ENCODE measurements at places on chromosomes 12 and 14.

DNA sequence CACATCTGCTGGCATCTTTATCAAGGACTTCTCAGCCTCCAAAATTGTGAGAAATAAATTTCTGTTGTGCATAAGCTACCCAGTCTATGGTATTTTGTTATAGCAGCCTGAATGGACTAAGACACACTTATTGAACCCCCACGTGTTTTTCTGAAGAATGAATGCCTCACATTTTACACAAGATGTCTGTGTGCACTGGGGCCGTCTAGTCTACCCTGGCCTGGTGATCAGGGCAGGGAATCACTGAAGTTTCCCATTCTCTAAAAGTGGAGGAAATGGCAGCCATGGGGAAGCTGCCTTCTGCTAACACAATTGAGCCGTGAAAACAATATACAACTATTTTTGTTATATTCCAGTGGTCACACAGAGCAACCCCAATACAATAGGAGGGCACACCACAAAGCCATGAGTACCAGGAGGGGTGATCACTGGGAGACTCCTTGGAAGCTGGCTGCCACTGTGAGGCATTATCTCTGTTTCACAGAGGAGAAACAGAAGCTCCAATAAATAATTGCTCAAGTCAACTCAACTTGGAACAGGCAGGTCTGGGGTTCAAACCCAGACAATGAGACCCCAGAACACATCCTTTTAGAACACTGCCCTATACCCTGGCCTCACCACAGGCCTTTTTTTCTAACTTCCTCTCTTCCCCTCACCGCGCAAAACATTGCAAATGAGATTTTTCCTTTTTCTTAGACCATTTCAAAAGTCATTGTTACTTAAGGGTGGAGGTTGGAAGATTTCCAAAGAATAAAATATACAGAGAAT is 18.3 kb upstream of the LTA4H start:
- no peak for DNase-seq

- DNase-seq = no peak
Observed at GRCh38 chr12:56768424-56768823, 5.3 kb downstream of the HSD17B6 start.

- peak; percentile 85 for DNase-seq
Observed at GRCh38 chr12:49706351-49707127, 666 bp downstream of the FMNL3 start.

DNA sequence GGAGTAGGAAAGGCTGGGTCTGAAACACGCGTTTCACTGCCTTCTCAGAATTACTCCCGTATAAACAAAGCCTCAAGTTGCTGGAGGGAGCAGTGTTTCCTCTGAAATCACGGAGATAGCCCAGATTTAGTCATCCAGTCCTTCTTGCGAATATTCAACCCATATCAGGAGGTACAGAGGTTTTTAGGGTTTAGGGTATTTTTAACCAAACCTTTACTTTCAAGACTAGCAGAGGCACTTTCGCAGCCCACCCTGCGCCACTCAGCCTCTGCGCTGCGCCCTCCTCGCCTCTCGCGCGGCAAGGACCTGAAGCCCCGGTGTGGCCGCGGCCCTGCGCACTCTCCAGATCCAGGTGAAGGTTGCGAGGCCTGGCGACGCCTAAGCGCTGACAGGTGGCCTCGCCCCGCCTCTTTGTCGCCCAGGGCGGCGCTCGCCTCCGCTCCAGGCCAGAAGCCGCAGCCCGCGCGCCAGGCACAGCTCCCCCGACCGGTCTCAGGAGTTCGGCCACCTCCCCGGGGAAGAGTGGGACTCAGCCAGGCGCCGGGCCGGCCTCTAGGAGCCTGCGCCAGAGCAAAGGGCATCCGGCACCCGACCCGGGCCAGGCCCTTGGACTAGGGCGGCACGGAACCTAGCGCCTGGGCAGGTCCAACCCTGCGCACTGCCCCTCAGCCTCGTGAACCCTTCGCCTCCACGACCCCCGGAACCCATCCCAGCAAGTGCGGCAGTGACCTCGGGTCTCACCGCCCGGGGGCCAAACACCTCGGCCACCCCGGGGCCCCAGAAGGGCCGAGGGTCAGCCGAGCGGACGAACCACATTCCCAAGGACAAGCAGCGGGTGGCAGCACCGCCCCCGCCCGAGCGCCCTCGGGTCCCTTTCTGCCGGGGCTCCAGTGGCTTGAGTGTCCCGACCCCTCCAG is 1.8 kb upstream of the SAMD4A start:
- peak; percentile 94 for DNase-seq

DNA sequence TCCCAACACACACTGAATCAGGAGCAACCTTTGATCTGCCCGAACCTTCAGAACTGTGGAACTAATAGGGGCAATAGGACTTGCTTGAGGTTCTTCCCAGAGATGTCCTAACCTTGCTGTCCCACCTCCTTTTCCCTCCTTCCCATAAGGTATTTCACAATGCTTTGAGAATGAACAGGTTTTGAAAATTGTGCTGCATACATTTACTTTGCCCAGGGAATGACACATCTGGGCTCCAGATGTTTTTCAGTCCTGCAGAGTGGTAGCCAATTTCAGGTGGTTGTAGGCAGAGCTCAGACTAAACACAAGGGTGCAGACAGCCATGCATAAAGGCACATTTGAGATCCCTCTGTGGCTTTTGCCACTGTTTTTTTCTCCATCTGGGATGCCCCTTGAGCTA is 206.7 kb upstream of the PWP1 start:
- DNase-seq = no peak

GRCh38 chr12:58026897-58027891 is 85.8 kb downstream of the ATP23 start:
- DNase-seq = no peak

DNA sequence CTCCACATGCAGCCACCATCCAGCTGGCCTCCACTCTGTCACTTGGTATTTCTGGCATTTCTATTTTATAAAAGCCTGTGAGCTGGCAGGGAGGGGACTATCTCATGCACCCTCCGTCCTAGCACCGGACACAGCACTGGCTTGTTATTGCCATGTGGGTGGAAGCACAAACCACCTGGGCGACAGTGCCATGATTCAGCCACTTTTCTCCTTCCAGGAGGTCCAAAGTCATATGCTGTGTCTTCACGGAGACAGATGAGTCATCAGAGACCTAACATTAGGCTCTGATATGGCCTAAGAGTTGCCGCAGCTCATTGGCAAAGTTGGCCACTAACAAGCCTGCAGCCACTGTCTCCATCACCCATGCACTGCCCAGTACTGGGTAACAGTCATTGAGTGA is 1123.0 kb downstream of the VRK1 start:
- no peak for DNase-seq

DNA sequence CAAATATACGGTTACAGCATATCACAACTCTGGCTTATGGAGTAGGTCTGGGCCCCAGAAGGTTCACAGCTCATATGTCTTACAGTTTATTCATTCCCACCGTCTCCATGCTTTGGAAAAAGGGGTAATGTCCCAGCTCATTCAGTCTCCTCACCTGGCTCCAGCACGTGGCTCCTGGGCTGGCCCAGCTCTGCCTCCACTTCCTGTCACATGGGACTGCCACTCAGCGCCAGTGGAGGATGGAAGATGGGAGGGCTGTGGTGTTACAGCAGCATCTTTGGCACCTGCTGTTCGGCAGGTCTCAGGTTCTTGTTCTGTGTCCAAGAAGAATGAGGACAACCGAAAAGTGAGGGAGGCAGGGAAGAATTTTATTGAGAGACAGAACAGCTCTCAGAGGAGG is 216.3 kb upstream of the ATXN7L3B start:
- no peak for DNase-seq

GRCh38 chr12:118432812-118433545 is 56.6 kb downstream of the SUDS3 start:
- peak; percentile 27 for DNase-seq

DNA sequence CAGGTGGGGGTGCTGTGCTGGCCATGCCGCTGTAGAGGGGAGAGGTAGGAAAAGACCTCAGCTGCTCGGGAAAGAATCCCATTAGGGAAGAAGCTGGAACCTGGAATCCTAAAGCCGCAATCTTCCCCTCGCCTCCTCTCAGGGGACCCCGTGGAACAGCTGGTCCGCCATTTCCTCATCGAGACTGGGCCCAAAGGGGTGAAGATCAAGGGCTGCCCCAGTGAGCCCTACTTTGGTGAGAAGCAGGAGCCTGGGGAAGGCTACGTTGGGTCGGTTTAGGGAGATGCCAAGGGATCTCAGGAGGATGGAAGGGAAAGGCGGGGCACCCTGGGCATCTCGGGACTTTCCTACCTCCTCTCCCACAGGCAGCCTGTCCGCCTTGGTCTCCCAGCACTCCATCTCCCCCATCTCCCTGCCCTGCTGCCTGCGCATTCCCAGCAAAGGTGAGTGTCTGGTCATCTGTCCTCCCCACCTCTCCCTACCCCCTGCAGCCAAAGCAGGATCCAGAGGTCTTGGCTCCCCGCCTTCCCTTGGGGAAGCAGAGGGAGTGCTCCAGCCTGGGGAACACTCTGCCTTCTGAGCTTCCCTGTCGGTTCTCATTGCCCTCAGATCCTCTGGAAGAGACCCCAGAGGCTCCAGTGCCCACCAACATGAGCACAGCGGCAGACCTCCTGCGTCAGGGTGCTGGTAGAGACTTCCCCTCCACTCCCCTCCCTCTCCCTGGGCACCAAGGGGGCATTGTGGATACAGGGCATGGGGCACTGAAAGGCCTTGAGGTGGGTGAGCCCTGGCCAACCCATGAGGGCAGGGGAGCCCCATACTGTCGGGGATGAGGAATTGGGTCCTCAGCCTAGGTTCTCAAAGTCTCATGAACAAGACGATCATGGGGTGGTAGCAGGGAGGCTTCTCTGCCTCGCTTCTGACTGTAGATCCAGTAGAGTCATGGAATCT is 12.4 kb downstream of the TNS2 start:
- no peak for DNase-seq

DNA sequence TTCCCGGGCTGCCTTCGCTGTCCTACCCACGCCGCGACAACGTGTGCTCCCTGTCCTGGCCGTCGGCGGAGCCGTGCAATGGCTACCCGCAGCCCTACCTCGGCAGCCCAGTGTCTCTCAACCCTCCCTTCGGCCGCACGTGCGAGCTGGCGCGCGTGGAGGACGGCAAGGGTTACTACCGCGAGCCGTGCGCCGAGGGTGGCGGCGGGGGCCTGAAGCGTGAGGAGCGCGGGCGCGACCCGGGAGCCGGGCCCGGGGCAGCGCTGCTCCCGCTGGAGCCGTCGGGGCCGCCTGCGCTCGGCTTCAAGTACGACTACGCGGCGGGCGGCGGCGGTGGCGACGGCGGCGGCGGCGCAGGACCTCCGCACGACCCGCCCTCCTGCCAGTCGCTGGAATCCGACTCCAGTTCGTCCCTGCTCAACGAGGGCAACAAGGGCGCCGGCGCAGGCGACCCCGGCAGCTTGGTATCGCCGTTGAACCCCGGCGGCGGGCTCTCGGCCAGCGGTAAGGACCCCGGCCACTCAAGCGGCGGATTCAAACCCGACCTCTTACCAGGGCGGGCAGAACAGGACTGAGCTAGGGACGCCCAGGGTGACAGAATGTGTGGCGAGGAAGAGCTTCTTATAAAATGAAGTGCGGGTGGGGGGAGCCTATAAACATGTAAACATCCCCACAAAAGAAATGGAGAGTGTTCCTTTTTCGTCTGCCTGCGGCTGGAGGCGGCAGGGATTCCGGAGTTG is 503 bp downstream of the HOXC12 start:
- no peak for DNase-seq

DNA sequence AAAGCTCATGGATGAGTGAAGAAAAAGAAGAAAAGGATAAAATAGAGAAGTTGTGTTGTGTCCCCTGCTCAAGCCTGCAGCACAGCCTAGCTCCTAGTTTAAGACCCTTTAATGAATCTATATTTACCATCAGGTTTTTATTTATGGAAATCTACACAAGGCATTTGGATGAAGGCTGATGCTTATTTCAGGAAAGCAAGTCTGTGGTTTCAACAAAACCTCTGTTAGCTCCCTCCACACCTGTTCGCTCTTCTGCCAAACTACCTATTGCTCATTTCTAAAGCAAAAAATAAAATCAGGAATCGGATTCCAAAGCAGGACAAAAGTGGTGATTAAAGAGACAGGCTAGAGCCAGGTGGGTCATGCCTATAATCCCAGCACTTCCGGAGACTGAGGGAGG is 18.9 kb upstream of the MAP3K9 start:
- DNase-seq = peak; percentile 12

- no peak for DNase-seq
Observed at GRCh38 chr14:33580231-33580749, 370.6 kb downstream of the EGLN3 start.

DNA sequence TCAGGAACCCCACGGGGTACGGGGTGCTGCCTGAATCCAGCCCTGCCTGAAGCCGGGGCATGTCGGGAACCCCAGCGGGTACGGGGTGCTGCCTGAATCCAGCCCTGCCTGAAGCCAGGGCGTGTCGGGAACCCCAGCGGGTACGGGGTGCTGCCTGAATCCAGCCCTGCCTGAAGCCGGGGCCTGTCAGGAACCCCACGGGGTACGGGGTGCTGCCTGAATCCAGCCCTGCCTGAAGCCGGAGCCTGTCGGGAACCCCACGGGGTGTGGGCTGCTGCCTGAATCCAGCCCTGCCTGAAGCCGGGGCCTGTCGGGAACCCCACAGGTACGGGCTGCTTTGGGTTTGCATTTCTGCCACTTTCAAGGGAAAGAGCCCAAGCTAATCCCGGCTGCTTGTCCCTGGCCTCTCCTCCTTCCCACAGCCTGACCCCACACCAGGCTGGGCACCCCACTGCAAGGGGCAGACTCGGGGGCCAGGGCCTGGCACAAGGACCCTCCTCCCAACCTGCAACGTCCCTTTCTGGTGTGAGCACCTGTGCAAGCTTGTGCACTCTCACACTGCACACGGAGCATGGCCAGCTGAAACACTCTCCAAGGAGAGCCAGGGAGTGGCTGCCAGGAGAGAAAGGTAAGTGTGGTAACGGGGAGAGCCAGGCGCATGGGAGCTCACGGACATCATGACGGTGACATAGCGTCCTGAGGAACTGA is 5.6 kb upstream of the FBRSL1 start:
- DNase-seq = no peak

GRCh38 chr12:80770958-80771357 is 54.2 kb downstream of the MYF5 start:
- DNase-seq = no peak

DNA sequence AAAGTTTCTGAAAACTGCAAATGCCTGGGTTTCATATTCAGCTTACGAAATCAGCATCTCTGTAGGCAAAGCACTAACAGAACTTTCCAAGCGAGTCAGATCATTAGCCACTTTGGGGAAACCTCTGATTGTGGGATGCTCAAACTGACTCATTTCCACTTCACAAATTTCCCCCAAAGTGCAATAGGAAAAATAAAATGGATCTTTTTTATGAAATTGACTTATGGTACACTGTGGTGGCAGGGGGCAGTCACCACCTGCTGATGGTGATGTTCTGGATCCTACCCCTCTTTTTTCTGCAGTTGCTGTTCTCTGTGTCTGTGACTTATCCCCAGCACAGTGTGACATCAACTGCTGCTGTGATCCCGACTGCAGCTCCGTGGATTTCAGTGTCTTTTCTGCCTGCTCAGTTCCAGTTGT is 5.6 kb downstream of the TCTN1 start:
- no peak for DNase-seq

GRCh38 chr12:52247622-52248540 is 14.8 kb downstream of the KRT7 start:
- peak; percentile 47 for DNase-seq
